ENCODE measurements at places on chromosomes 11 and 22.

GRCh38 chr11:66494935-66495334 is 14.7 kb downstream of the DPP3 start:
- no peak for DNase-seq

GRCh38 chr11:79694368-79694767 is 253.5 kb upstream of the TENM4 start:
- no peak for DNase-seq

GRCh38 chr11:64071849-64072248 is 36.1 kb downstream of the FLRT1 start:
- no peak for DNase-seq

- no peak for DNase-seq
These were observed 71.1 kb downstream of the TTC28 start for GRCh38 chr22:28608546-28608945.

- peak; percentile 17 for DNase-seq
These were observed 4.0 kb downstream of the NAP1L4 start for GRCh38 chr11:2987881-2988861.

GRCh38 chr11:76559346-76559745 is 111.2 kb downstream of the LRRC32 start:
- no peak for DNase-seq
